ENCODE measurements at places on chromosomes 5 and 9. TPM values are rescaled to one million over a fixed set of nuclear protein-coding genes. Genes with fewer than 3 reads are reported as not detected.

The SH3GLB2 gene
- 32.4 TPM for total RNA-seq

GRCh38 chr9:92440751-92441046, 16.4 kb upstream of the OMD start:
- no peaks in the 10 kb centered on the region for H3K4me1 ChIP-seq
- H3K4me3 ChIP-seq = no peak overlapping the region
- no peak for DNase-seq

DNA sequence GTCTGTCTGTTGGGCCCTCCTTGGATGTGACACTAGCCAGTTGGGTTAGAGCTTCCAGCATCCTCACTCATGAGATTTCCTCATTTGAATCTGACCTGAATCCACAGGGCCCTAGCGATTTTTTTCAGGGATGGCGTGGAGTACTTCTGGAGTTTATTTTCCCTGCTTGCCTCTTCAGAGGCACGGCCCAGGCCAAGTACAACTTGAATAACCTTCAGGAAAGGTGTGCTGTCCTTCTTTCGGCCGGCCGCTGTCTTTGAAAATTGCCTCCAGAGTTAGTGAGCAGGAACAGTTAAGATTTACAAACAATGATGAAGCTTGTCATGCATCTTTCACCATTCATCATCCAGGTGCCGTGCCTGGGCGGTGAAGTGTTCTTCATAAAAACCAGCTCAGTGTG, 49.5 kb upstream of the DMRT3 start:
- no peaks in the 10 kb centered on the region for H3K27me3 ChIP-seq
- no peaks in the 10 kb centered on the region for H3K36me3 ChIP-seq
- H3K27ac ChIP-seq = no peak overlapping the region
- no peaks in the 10 kb centered on the region for H3K4me1 ChIP-seq
- no peak overlapping the region for H3K4me3 ChIP-seq

DNA sequence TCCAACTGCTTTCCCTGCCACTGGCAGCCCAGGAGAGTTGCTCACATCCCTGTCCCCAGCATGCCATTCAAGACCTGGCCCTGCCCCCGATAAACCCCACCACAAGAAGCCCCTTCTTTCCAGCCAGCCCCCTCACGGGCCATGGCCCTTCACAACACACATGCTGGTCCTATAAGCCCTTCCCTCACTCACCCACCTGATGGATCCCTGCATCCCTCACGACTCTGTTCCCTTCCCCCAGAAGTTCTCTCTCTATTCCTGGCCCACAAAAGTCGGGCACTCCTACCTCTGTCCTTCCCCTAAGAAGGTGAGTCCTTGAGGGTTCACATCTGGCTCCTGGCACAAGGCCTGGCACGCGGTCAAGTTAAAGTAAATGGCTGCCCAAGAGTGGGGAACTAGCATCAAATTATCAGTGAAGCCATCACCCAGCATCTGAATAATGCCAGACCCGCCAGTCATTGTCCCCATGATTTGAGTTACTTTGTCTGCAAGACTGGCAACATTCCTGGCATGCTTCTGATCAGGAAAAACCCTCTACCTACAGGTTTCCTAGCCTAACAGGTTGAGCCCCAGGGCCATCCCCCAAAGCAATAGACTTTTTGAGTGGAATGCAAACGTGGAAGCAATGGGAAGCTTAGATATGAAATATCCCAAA, 65.9 kb downstream of the CRB2 start:
- H3K4me3 ChIP-seq = no peak overlapping the region
- H3K27ac ChIP-seq = no peak overlapping the region
- DNase-seq = no peak
- no peaks in the 10 kb centered on the region for H3K4me1 ChIP-seq
- no peaks in the 10 kb centered on the region for H3K27me3 ChIP-seq

GRCh38 chr5:142063878-142064331, 44.7 kb upstream of the NDFIP1 start:
- no peaks in the 10 kb centered on the region for H3K36me3 ChIP-seq
- H3K4me1 ChIP-seq = peaks cover 13% of the 10 kb centered on the region
- H3K4me3 ChIP-seq = peak overlapping the region; percentile 15
- H3K27ac ChIP-seq = peak overlapping the region; percentile 82
- peak; percentile 88 for DNase-seq

- H3K27ac ChIP-seq = no peak overlapping the region
- no peak overlapping the region for H3K4me3 ChIP-seq
- H3K36me3 ChIP-seq = no peaks in the 10 kb centered on the region
- no peak for DNase-seq
- H3K4me1 ChIP-seq = no peaks in the 10 kb centered on the region
These were observed 71.7 kb downstream of the ANKRD55 start for GRCh38 chr5:56161439-56161823.
